ENCODE measurements at places on chromosomes 2 and 18. TPM values are rescaled to one million over a fixed set of nuclear protein-coding genes. Genes with fewer than 3 reads are reported as not detected.

GRCh38 chr2:232476791-232477190, 10.8 kb downstream of the ECEL1 start:
- no peak for DNase-seq

DNA sequence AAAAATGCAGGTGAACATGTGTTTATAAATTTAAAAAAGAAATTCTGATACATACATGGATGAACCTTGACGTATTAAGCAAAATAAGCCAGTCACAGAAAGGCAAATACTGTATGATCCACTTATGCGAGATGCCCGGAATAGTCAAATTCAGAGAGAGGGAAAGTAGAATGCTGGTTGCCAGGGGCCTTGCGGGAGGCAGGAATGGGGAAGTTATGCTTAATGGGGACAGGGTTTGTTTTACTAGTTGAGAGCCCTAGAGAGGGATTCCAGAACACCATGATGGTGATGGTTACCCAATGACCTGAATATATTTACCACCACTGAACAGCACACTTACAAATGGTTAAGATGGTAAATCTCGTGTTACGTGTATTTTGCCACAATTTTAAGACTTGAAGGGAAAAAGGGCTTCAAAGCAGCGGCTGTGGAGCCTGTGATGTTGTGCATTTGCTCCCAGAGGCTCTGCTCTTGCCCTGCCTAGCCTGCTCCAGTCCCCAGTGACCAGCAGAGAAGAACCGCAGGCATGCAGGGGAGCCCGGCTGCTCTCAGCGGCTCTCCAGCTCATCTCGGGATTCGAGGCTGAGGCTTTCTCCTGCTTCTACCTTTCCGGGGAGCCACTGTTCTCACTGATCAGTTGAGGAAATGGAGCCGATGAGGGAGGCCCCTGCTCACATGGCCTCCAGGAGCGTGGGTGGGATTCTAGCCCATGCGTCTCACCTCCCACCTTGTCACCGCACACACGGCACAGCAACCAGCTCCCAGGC, 51.7 kb upstream of the TFCP2L1 start:
- no peak for DNase-seq

- DNase-seq: no peak
Measured at GRCh38 chr2:214569419-214570035, 158.7 kb downstream of the VWC2L start.

DNA sequence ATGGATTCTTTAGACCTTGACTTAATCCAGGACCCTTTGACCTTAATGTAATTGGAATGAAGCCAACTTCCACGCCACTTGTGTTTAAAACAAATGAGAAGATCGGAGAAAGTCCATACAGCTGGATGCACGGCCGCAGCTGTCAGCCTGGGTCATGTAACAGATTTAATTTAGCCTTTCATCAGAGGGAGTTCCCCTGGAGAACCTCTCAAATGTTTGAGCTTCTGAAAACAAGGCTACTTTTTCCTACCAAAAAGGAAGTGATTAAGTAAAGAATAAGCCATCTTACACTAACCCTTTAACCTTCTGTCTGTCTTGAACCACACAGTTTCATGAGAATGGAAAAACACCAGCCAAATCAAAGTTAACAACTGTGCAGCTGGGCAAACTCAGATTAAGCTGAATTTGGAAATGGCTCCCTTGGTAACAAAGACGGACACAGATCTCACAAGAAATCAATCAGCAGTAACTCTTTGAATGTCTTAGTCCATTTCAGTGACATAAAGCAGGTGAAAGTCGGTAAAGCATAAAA, 103.6 kb downstream of the DOCK10 start:
- no peak for DNase-seq

SCYGR4 gene
- not detected for polyA plus RNA-seq

SLC5A7 gene
- not detected for polyA plus RNA-seq

DNA sequence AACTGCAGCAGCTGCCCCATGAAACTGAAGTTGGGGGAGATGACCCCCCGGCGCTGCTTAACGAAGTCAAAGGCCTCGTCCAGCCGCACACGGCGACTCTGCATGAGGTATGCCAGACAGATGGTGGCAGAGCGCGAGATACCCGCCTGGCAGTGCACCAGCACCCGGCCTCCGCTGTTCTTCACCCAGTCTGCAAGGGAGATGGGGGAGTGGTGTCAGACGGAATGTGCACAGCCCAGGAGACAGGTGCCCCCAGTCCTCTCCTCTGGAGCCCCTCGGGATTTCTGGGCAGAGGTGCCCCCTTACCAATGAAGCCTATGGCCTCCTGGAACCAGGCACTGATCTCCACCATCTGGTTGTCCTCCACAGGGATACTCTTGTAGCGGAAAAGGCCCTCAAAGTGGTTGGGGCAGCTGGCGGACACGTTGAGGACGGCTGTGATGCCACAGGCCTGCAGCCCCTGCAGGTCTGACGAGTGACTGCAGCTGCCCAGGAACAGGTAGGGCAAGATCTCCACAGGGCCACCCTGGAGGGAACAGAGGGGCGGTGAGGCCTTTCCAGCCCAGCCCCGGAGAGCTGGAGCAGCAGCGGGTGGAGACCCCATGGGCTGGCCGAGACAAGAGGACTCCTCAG, 1.3 kb downstream of the DUSP2 start:
- peak; percentile 19 for DNase-seq

DNA sequence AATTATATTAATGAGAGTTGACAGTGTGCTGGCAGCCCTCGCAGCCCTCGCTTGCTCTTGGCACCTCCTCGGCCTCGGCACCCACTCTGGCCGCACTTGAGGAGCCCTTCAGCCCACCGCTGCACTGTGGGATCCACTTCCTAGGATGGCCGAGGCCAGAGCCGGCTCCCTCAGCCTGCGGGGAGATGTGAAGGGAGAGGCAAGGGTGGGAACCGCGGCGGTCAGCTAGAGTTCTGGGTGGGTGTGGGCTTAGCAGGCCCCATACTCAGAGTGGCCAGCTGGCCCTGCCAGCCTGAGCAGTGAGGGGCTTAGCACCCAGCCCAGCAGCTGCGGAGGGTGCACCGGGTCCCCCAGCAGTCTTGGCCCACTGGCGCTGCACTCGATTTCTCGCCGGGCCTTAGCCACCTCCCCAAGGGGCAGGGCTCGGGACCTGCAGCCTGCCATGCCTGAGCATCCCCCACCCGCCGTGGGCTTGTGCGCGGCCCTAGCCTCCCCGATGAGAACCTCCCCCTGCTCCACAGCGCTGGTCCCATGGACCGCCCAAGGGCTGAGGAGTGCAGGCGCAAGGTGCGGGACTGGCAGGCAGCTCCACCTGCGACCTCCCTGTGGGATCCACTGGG, 68.2 kb upstream of the LRRTM4 start:
- DNase-seq: no peak

DNA sequence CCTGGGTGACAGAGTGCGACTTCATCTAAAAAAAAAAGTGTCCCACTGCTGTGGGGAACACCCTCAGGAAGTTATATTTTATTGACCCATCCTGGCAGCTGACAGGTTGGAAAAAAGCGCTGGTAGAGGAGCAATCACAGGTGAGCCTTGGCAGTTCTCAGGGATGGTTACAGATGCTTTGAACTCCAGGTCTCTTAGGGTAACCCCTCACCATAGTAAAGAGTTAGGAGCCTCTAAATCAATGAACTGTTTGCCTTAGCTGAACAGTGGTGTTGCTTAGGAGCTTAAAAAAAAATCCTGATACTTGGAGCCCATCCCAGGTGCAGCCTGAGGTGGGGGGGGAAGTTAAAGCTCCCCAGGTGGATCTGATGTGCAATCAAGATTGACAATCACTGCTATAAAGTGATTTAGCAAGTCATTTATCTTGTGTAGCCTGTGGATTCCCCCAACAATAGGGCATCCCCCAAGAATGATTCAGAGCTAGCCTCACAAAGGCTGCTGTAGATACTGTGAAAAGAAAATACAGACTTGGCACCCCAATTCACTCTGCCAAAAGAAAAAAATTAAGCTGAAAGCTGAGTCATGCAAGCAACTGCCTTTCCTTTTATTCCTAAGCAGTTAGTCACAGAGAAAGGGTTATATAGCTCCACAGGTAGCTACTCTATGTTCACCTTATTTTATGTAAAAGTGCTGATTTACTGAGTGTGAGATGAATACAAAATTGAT, 14.8 kb downstream of the SLC16A14 start:
- no peak for DNase-seq

- DNase-seq: no peak
Measured at GRCh38 chr2:45170191-45171135, 161.2 kb upstream of the SIX2 start.

GRCh38 chr18:36761186-36761698, 67.6 kb downstream of the TPGS2 start:
- DNase-seq: no peak

All from A549 (cell line).